ENCODE measurements at places on chromosomes 3 and 15. TPM values are rescaled to one million over a fixed set of nuclear protein-coding genes. Genes with fewer than 3 reads are reported as not detected.

The ZSCAN2 gene
- 13.1 TPM for total RNA-seq

The FILIP1L gene
- 0.23 TPM for total RNA-seq

The SYNPR gene
- total RNA-seq = not detected

The PLD1 gene
- 0.80 TPM for total RNA-seq

The LACTB gene
- total RNA-seq = 29.1 TPM

The TEX55 gene
- total RNA-seq = not detected

The P3H2 gene
- total RNA-seq = not detected

The IQCH gene
- total RNA-seq = 2.0 TPM

The THBS1 gene
- 0.34 TPM for total RNA-seq

The EDEM1 gene
- 159 TPM for total RNA-seq

The KNG1 gene
- total RNA-seq = not detected

The SLITRK3 gene
- total RNA-seq = not detected

The CPNE4 gene
- total RNA-seq = not detected

The PLA2G4D gene
- total RNA-seq = not detected

The RSL24D1 gene
- total RNA-seq = 180 TPM

The TRPM1 gene
- total RNA-seq = not detected

The MYLK gene
- total RNA-seq = not detected

The SPG11 gene
- total RNA-seq = 56.0 TPM

The ZNF80 gene
- total RNA-seq = 2.1 TPM

The SUSD5 gene
- total RNA-seq = not detected

The RHCG gene
- not detected for total RNA-seq

The LMCD1 gene
- total RNA-seq = 3.1 TPM

The TMEM108 gene
- total RNA-seq = not detected

The FOXL2 gene
- 0.15 TPM for total RNA-seq

The CLRN1 gene
- total RNA-seq = not detected

All from activated CD8-positive, alpha-beta memory T cell treated with anti-CD3 and anti-CD28 coated beads for 36 hours (primary cell).